ENCODE measurements at places on chromosomes 2 and 18. TPM values are rescaled to one million over a fixed set of nuclear protein-coding genes. Genes with fewer than 3 reads are reported as not detected.

SPDYA gene
- total RNA-seq: not detected

GNAL gene
- total RNA-seq: 6.0 TPM

KLHL29 gene
- total RNA-seq: 6.2 TPM

BCL2 gene
- total RNA-seq: 0.53 TPM

RAD51AP2 gene
- total RNA-seq: not detected

PAX3 gene
- total RNA-seq: not detected

TXNL4A gene
- 143 TPM for total RNA-seq

DSG4 gene
- total RNA-seq: not detected

CDH20 gene
- not detected for total RNA-seq

COBLL1 gene
- 4.2 TPM for total RNA-seq

SIX2 gene
- 0.97 TPM for total RNA-seq

SKOR2 gene
- total RNA-seq: not detected

DSG3 gene
- not detected for total RNA-seq

MAP3K19 gene
- total RNA-seq: not detected

DSC1 gene
- total RNA-seq: not detected

GATA6 gene
- 1.8 TPM for total RNA-seq

SERPINB7 gene
- total RNA-seq: 1.7 TPM

ZNF521 gene
- not detected for total RNA-seq
